Stimulated activated CD4-positive, alpha-beta T cell treated with anti-CD3 and anti-CD28 coated beads, Interleukin-1b, Interleukin-23, amount 100 ng/mL, for 48 hours (primary cell): ENCODE measurements at places on chromosomes 2 and 18.

- no peak for DNase-seq
Observed at GRCh38 chr2:30362468-30363081, 84.5 kb upstream of the LCLAT1 start.

GRCh38 chr2:198991431-198991830, 466.3 kb downstream of the SATB2 start:
- no peak for DNase-seq

GRCh38 chr18:32629981-32630700, 142.7 kb downstream of the KLHL14 start:
- DNase-seq: no peak

GRCh38 chr18:6557057-6557769, 142.5 kb upstream of the L3MBTL4 start:
- no peak for DNase-seq

DNA sequence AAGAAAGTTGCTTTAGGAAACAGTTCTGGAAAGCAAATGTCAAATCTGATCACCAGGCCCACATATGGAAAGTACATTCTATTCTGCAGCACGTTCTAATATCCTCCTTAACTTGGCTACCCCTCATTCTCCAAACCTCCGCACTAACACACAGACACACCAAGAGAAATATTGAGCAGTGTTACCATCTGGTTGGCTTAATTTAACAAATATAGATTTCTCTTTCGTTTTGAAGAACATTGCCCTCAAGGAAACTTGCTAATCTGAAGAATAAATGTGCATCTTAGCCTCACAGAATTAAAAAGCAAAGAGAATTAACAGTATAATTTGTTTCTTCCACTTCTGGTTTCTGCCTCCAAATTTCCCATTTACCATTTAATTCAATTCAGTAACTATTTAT, 72.8 kb upstream of the TTC39C start:
- DNase-seq: no peak

DNA sequence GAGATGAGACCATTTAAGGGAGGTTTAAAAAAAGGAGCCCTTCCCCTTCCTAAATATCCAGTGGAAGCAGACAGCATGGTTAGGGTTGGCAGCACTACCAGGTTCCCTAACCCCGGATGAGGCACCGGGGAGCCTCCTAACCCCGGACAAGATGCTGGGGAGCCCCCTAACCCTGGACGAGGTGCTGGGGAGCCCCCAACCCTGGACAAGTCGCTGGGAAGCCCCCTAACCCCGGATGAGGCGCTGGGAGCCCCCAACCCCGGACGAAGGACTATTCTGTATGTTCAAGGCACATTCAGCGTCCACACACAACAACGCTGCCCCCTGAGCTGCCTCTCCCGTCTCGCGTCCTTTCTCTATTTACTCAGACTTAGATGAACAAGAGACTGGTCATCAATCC, 51.9 kb downstream of the ANKMY1 start:
- DNase-seq: no peak

DNA sequence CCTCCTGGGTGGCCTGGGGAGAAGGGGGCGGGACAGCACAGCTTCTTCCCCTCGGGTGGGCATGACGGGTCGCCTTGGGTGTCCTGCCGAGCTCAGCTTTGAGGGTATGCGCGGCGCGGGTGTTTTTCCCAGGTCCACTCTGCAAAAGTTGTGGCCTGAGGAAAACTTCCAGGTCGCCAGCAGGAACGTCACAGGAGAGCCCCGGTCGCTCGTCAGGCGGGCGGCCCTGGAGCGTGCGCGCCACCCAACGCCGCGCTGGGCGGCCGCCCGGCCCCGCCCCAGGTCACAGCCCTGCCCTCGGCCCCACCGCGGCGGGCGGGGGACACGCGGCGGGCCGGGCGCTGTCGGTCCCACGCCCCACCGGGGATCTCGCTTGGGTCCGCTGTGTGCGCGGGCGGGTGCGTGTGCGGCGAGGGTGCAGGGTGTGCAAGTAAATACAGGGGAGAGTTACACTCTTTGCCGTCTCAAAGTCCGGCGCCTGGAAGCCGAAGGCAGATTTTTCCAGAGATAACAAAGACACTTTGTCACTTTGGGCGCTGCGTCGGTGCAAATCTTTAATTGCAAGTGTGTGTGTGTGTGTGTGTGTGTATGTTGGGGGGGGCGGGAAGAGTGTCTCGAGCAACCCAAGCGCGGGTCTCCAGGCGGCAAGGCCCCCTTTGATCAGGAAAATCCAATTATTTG, 616 bp upstream of the SP5 start:
- no peak for DNase-seq

DNA sequence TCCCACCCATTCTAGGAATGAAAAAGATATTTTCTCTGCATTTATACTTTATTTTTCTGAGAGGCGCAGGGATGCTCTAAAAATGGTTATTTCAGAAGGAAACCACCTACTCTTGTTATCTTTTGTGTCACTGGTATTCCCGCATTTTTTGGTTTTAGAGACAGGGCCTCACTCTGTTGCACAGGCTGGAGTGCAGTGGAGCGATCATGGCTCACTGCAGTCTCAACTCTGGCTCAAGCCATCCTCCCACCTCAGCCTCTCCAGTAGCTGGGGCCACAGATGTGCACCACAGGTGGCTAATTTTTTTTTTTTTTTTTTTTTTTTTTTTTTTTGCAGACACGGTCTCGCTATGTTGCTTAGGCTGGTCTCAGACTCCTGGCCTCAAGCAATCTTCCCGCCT, 135.9 kb downstream of the NCK2 start:
- DNase-seq: no peak

GRCh38 chr18:65753520-65753919, 2.7 kb downstream of the CDH7 start:
- no peak for DNase-seq

- DNase-seq: no peak
Observed at GRCh38 chr2:21782866-21783265, 659.1 kb downstream of the TDRD15 start.

- no peak for DNase-seq
Observed at GRCh38 chr2:106284255-106284654, 90.2 kb upstream of the UXS1 start.

GRCh38 chr2:30706534-30707303, 100.5 kb downstream of the CAPN13 start:
- peak; percentile 77 for DNase-seq

- DNase-seq: no peak
Observed at GRCh38 chr2:70412294-70413070, 110.6 kb upstream of the FAM136A start.

GRCh38 chr18:12059334-12060181, 34.1 kb upstream of the ANKRD62 start:
- DNase-seq: no peak

- DNase-seq: no peak
Observed at GRCh38 chr2:113795405-113795920, 39.0 kb upstream of the SLC35F5 start.

- DNase-seq: no peak
Observed at GRCh38 chr2:180842461-180842860, 137.9 kb upstream of the UBE2E3 start.

GRCh38 chr2:109715313-109715805, 78.7 kb upstream of the RGPD5 start:
- DNase-seq: no peak

GRCh38 chr2:163370169-163370886, 365.5 kb downstream of the FIGN start:
- no peak for DNase-seq

- no peak for DNase-seq
Observed at GRCh38 chr18:25453556-25454269, 101.7 kb upstream of the ZNF521 start.

DNA sequence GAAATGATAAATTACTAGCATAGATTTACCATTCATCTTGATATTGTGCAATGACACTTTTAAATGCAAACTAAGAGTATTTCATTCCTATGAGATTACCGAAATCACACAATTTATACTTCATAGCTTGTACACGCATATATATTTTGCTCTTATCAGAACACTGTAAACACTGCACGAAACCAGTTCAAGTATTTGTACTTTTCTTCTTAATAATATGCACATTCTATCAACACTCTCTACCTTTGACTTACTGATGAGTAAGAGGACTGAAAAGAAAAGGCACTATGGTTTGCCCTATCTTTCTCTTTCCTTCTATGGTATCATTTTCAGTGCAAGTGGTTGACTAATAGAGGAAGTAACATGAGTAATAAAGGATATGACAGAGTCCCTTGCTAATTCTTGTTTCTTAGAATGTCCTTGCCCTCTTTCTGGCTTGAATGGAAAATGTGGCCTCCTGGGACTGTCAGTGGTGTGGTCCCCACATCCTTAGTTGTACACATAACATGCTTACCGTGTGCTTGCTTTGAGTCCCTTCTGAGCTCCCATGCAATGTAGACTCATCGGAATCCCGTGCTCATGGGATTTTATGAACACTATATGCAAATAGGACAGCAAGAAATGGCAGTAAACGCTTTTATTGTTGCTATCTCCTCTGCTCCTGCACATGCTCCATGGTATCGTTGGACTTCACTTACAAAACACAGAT, 363.5 kb upstream of the TNP1 start:
- DNase-seq: peak; percentile 67

GRCh38 chr18:27632706-27633105, 447.6 kb upstream of the CHST9 start:
- DNase-seq: no peak

DNA sequence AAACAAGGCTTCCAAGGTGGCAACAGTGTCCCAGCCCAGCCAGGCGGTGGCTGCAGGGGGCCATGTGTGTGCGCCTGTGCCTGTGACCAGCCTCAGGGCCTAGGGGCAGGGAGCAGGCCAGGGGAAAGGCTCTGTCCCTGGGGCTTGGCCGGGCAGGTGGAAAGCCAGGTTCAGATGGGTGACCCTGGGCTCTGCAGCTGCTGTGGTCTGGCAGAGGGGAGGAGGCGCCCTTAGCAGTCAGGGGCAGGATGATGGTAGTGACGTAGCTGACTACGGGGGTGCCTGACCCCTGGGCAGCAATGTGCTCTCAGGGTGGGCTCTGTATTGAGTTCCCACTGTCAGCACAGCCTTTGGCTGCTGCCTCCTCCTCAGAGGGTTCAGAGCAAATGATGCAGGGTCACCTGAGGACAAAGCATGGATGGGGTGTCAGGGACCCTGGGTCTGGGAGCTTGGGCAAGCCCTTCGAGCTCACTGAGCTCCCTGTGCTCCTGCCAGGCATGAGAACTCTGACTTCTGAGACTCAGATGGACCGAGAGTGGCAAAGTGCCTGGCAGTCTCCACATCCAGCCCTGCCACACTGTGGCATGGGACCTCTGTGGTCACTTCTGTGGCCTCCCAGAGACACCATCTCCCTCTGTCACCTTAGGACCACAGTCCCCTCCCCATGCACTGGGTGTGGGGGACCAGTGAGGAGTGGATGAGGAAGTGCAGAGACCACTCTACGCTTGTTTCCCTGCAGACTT, 56.6 kb upstream of the ALPP start:
- DNase-seq: no peak

- DNase-seq: no peak
Observed at GRCh38 chr2:164835302-164835701, 6.3 kb downstream of the COBLL1 start.

DNA sequence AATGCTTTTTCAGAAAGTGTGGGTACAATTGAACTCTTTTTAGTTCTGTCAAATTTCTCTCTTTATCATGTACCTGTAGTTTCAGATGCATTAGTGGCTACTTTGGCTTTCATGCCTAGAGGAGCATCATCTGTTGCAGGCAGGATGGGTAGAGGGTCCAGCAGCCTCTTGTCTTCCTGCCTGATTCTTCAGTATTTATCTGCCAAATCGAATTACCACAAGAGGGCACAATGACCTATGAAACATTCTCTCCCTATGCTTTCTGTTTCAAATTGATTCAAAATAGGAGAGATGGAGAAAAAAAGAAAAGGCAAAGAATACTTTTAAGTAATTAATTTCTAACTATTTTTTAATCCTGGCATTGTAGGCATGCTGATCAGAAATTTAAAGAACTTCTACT, 477.2 kb downstream of the TRIB2 start:
- no peak for DNase-seq

- DNase-seq: no peak
Observed at GRCh38 chr18:34297287-34297686, 72.6 kb upstream of the NOL4 start.

- DNase-seq: no peak
Observed at GRCh38 chr18:10270151-10270571, 184.3 kb upstream of the APCDD1 start.
